ENCODE measurements at places on chromosomes 2 and 18.

- DNase-seq = peak; percentile 34
These were observed 598 bp upstream of the CEP68 start for GRCh38 chr2:65055422-65056214.

DNA sequence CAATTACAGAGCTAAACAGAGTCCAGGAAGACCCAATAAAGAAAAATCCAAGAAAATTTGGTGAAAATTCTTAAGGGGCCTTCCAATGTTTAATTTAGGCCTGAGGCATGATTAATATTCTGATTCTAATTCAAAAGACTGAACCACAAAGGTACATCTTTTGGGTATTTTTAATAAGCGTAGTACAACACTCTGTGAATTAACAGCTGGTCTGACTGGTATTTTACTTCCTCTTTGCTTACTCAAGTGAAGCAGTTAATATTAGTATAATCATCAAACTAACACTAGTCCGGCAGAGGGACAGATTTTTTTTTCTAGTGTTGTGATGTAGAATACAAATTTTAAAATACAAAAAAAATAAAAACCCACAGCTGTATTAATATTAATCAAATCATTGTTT is 652.9 kb downstream of the NR4A2 start:
- no peak for DNase-seq

GRCh38 chr2:65420712-65421431 is 11.5 kb downstream of the SPRED2 start:
- no peak for DNase-seq

GRCh38 chr2:217906798-217907197 is 96.0 kb downstream of the TNS1 start:
- no peak for DNase-seq

- no peak for DNase-seq
These were observed 30.2 kb downstream of the GLI2 start for GRCh38 chr2:120765678-120766469.

- DNase-seq = peak; percentile 30
These were observed at the start of gene CERKL for GRCh38 chr2:181656450-181657291. Gene CERKL, minus strand, starts transcription at chr2:181657105. Its CDS starts 99 bp downstream, at chr2:181657006.

- no peak for DNase-seq
These were observed 13.2 kb upstream of the LRRFIP1 start for GRCh38 chr2:237614151-237614720.

GRCh38 chr18:22684268-22684667 is 248.9 kb upstream of the RBBP8 start:
- DNase-seq = no peak

- DNase-seq = peak; percentile 3
These were observed 51.7 kb upstream of the CCDC85A start for GRCh38 chr2:56132138-56132537.

DNA sequence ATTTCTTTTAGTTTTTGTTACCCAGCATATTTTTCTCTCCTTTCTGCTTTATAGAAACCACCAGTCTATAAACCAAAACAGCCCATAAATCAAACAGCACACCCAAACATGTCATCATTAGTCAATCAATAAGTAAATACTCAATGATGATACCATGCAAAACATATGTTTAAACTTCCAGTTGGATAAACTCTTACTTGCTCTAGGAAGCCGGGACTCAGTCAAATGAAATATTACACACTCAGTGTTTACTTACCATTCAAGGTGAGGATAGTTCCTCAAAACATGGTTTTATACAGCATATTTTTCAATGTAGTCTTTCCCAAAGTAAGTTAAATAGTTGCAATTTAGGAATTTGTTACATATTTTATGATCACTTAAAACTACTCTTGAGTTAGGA is 343.6 kb upstream of the NXPH2 start:
- DNase-seq = no peak

DNA sequence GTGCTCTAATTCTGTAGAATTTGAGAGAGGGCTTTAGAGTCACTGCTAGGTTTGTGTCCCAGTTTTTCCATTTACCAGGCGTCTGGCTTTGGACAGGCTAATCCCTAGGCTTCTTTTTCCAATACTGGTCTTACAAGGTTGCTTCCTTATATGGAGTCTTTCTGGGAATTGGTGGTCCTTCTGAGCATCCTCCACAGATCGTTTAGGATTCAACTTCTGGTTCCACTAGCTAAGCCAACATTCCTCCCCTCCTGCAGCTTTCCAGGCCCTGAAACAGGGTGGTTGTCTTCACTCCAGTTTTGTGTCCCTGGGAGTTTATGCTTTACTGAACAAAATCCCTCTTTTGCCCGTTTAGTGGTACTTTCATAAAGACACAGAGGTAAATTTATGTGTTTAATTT is 170.6 kb downstream of the CERS6 start:
- DNase-seq = no peak

- DNase-seq = no peak
These were observed 92.8 kb downstream of the NFATC1 start for GRCh38 chr18:79488311-79489050.

- no peak for DNase-seq
These were observed 107.6 kb downstream of the HAUS1 start for GRCh38 chr18:46211816-46212215.

GRCh38 chr2:54524226-54524991 is 68.3 kb downstream of the SPTBN1 start:
- peak; percentile 18 for DNase-seq

GRCh38 chr2:238891457-238892203 is 43.7 kb downstream of the TWIST2 start:
- no peak for DNase-seq

DNA sequence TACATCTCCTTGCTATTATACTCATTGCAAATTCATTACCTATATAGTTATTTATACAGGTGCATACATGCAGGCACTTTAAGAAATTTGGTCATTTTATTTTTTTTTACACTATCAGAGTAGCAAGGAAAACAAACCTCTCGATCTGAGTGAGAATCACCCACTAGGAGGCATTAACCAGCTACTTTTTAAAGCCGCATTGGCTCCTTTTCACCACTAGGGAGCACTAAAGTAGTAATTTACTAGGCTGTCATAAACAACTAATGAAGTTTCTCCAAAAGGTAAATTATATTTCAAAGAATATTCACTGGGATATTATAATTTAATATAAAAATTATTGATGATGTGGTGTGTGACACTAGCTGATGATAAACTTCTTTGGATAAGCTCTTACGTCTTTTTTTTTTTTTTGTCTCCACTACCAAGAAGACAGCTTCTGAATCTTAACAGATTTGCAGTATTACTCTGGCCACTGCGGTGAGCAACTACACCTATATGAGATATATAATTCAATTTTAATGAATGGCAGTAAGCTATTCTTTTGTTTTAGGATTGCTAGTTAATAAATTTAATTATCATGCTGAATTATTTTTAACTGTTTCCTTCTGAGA is 101.9 kb downstream of the NOL4 start:
- peak; percentile 55 for DNase-seq

DNA sequence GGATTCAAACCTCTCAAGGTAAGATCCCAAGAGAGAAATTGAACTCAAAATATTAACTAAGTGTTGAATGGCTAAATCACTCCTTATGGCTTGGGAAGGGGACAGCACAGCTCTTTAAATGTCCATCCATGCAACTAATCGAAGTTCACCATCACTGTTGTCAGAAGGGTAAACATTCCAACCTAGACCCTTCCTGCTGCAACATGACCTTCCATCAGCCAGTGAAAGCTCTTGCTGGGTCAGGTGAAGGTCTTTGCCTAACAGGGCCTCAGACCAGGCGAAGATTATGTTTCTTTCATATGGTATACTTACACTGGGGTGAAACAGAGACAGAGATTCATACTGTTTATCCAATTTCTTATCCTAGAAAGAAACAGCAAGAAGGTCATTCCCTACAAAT is 16.4 kb downstream of the IAH1 start:
- no peak for DNase-seq

DNA sequence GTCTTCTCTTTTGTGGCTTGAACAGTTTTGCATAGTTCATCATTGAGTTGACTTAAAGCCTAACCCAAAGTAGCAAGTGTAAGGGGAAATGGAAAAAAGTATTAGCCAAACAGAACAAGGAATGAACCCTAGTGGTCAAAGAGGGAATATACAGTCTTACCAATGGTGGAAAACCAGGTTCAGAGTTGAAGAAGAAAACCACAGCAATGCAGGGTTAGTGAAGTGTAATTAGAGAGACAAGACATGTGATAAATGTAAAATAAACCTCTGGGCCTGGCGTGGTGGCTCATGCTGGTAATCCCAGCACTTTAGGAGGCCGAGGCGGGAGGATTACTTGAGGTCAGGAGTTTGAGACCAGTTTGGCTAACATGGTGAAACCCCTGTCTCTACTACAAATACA is 2.4 kb downstream of the TTN start:
- no peak for DNase-seq
